ENCODE measurements at places on chromosomes 7 and 10. TPM values are rescaled to one million over a fixed set of nuclear protein-coding genes. Genes with fewer than 3 reads are reported as not detected.

The SGMS1 gene
- 14.4 TPM for total RNA-seq

The FGFR2 gene
- total RNA-seq = 58.4 TPM

GRCh38 chr10:61778137-61778536, 115.4 kb downstream of the CABCOCO1 start:
- DNase-seq = no peak

DNA sequence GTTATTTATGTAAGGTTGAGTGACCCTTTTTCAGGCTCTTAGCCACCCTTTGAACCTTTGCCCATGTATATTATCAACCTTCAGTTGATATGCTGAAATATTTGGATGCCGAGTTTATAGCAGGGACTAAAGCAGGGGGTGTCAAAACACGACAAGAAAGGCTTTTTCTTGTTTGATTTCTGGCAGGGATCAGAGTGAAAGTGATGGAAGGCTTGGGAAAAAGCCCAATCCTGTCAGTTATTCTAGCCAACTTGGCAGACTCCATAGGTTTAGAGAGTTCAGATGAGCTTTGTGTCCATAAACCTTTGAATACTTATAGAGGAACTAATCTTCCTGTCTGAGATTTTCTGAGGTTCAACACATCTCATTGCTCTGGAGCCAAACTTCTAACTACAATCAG, 47.5 kb downstream of the INHBA start:
- no peak for DNase-seq

- DNase-seq = no peak
Observed at GRCh38 chr7:28237363-28237762, 56.8 kb upstream of the JAZF1 start.

- peak; percentile 15 for DNase-seq
Observed at GRCh38 chr10:104641937-104642657, 1.0 kb downstream of the SORCS3 start.
